IMR-90 (cell line): ENCODE measurements at places on chromosomes 2 and 18. TPM values are rescaled to one million over a fixed set of nuclear protein-coding genes. Genes with fewer than 3 reads are reported as not detected.

Gene GKN1
- not detected in 2 replicates for polyA plus RNA-seq

Gene NAT8
- not detected in 2 replicates for polyA plus RNA-seq

Gene CIB4
- not detected in 2 replicates for polyA plus RNA-seq

Gene GALR1
- not detected in 2 replicates for polyA plus RNA-seq

Gene INHBB
- polyA plus RNA-seq: 0.92 and 1.0 TPM in 2 replicates

Gene UGT1A3
- not detected in 2 replicates for polyA plus RNA-seq

Gene SLC38A11
- polyA plus RNA-seq: 0.07 and 0.21 TPM in 2 replicates

Gene CD8B
- not detected in 2 replicates for polyA plus RNA-seq
